ENCODE measurements at places on chromosomes 6 and 20.
A peak's percentile ranks its signal among the peaks of the same experiment; 100 is the strongest.

DNA sequence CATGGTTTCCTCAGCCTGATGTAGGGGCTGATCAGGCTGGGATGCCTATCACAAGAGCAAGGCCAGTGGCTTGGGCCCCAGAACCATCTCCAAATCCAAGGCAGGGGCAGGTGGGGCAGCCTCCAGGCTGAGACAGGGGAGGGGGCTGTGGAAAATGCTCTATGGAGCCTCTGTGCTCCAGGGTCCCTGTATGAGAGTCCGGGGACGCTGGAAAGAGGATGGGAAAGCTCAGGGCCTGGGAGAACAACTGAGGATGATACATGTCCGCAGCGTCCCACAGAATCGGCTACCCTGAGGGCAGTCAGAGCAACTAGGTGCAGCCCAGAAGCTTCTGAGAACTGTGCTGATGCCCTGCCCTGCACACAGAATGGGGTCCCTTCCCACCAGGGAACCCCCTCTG, 43.4 kb downstream of the CPXM1 start:
- no peak for DNase-seq

DNA sequence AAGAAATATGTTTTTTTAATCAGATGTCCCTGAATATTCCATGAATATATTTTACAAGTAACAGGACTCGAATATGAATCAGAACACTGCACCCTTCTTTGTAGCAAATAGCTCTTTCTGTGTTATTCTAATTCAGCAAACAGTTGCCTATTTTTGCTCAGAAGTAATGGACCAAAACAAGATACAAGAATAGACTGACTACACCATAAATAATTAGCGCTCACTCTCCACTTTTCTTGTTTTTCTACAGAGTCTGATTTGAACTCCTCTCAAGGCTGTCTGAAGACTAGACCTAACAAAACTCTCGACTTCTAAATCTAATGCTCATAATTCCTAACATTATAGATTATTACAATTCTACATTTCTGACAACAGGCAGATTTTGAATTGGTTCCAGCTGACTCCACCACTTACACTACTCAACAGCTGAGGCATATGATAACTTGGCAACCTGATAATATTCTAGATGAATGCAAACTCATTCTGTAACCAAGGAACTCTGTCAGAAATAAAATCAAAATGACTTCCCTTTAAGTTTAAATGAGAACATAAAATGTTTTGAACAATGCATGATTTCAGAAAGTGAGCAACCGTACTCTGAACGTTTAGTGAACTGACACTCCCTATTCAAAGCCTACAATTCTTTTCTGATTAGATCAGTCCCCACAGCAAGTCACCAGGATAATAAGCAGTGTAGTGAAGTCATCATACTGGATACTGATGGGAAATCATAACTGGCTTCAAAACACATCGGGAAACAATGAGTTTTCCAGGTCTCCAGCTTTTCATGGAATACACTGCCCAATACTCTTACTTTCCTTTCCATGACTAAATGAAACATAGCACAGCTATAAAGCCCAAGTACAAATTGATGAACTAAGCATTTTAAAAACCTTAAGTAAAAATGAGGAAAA, 114.2 kb upstream of the BEND6 start:
- no peak for DNase-seq

DNA sequence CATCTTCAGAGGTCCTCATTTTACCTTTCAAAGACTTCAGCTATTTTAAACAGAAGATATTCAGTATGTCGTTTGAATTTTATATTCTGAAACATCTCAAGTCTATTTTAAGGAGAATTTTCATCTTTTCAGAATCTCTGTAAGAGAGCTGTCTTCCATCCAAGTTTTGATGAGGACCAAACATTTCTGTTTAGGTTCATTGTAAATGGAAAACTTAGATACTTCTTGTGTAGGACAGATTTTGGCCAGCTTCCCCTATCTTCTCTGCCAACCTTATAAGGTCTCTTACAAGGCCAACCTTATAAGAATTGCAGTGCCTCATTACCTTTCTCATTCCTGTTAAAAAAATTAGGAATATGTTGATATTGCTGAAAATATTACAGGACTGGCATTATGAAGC, 88.1 kb downstream of the AKAP7 start:
- DNase-seq, result no peak

DNA sequence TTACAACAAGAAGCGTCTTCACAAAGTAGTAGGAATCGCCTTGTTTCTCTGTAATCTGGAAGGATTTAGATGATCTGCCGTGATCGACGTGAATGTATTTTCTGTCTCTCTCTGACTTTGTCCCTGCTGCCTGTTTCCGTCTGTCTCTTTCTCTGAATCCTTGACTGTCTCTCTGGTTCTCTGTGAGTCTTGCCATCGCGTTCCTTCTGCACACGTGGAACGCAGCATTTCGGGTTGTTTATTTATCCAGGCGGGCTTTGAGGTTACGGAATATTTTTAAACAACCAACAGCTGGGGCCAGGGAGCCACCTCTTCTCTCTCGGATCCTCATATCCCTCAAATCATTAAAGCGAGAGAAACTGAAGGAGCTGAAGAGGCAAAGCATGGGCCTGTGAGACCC, 215.9 kb downstream of the ZDHHC14 start:
- no peak for DNase-seq

DNA sequence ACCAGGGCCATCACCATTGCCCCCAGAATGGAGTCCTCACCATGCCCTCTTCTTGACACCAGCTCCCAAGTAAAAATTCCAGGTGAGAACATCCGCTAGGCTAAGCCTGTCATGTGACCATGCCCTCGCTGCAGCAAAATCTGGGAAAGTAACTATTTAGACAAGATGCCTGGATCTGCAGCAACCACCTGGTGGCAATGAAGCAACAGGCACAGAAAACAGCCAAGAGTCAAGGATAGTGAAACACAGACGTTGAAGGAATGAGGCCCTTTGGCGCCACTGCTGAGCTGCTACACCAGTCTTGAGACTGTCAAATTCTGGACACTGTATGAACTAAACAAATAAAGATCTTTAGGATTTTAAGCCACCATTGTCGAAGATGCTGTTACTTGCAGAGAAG, 30.1 kb upstream of the TGM6 start:
- DNase-seq, result no peak

DNA sequence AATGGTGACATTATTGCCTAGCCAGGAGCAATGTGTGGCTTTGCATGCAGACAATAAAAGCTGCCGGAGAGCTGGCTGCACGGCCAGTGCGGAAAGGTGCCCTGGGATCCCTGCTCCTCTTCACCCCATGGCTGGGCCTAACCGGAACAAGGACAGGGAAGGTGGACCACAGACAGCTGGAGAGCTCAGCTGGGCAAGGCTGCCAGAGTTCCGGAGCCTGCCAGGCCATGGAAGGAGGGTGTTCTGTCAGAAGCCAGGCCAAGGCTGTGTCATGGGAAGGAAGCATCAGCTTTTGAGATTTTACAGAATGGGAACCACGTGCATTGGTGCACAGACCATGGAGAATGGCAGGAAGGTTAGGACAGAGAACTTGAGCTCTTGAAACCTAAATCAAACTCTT, 25.0 kb downstream of the MAP1LC3A start:
- no peak for DNase-seq

GRCh38 chr20:48799328-48800105, 28.3 kb downstream of the PREX1 start:
- DNase-seq, result no peak

GRCh38 chr6:145445674-145446073, 289.6 kb downstream of the EPM2A start:
- DNase-seq, result no peak

- DNase-seq, result no peak
These were observed 23.0 kb downstream of the CD109 start for GRCh38 chr6:73719046-73719445.

DNA sequence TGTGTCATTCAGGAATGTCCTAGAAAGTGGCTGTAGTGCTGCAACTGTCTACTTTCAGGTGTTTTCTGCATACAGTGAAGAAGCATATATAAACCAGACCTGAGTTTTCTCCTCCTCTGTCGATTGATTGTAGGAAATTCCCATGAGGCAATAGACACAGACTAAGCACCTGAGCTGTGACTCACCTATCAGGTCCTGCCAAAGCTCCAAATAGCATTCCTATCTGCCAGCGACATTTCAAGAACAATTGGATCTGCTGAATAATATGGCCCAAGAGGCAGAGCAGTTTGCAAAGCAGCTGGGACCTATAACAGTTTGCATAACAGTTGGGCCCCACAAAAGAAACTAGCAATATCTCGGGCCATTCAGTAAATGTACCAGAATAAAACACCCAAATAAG, 360.4 kb downstream of the HAO1 start:
- DNase-seq, result no peak

- no peak for DNase-seq
These were observed 503.9 kb upstream of the EYS start for GRCh38 chr6:66210964-66211363.

GRCh38 chr6:157240059-157240959, 83.0 kb downstream of the TMEM242 start:
- no peak for DNase-seq

DNA sequence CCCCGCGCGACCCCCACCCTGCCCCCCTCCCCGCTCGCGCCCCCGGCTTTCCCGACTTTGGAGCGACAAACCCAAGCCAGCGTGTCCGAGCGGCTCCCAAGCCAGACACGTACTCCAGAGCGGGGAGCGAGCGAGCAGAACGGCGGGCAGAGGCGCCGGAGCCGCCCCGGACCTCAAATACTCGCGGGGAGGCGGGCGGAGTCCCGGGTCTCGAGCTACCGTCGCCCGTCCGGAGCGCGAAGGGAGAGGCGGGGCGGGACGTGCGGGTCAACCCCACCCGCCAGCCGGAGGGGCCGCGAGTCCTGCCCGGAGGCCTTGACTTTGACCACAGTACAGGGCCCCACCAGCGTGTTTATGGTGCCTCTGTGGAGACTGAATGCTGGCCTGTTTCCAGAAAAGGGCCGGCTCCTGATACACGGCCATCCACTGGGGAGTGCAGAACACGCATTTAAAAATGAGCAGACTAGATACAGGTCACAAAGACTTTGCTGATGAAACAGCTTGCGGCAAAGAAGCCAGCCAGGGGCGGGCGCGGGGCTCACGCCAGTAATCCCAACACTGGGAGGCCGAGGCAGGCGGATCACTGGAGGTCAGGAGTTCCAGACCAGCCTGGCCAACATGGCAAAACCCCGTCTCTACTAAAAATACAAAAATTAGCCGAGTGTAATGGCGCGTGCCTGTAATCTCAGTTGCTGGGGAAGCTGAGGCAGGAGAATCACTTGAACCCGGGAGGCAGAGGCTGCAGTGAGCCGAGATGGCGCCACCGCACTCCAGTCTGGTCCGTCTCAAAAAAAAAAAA, at the start of gene SERPINB6:
Gene SERPINB6 (minus strand): TSS at position 148 of the 799 bp plus-strand sequence. CDS start 12,235 bp downstream, outside the sequence.
- no peak for DNase-seq

GRCh38 chr6:53412021-53412715, 63.4 kb upstream of the ELOVL5 start:
- DNase-seq, result no peak

GRCh38 chr6:44142835-44143234, 15.5 kb downstream of the TMEM63B start:
- DNase-seq, result no peak

GRCh38 chr6:113742342-113742741, 114.8 kb upstream of the MARCKS start:
- DNase-seq, result no peak

GRCh38 chr6:163688739-163689362, 274.3 kb downstream of the QKI start:
- DNase-seq, result no peak

DNA sequence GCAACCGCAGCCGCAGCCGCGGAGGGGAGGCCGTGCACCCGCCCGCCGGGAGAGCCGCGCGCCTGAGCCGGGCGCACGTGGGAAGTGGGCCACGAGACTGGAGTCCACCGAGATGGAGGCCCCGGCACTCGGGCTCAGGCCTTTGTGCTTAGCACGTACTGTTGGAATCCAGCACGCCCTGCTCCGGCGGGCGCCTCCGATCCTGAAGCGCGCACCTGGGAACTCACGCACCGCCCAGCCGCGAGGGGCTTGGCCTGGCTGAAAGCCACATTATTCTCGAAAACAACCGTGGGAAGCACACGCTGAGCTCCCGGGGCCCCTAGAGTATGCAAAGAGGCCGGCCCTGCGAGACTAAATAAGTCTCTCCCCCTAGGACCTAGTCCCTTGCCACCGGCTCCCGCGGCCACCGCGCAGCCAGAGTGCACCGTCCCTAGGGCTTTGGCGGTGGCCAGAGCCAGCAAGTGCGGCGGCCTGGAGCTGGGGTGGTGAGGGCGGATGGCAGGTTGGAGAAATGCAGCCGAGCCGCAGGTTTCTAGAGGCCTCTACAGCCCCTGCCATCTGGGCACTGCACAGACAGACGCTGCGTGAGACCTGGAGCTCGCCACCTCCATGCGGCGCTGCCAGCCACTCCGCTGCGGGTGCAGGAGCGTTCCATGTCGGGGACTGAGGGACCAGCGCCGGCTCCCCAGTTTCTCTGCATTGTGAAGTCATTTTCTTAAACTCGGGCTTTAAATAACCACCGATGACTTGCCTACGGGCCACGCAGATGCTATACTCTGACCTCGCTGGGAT, 42.0 kb upstream of the LY86 start:
- peak; percentile 9 for DNase-seq

GRCh38 chr6:12369781-12370262, 79.7 kb downstream of the EDN1 start:
- DNase-seq, result no peak

- DNase-seq, result no peak
These were observed 862.6 kb downstream of the KIF16B start for GRCh38 chr20:15710636-15711035.

- no peak for DNase-seq
These were observed 425.4 kb upstream of the RNF217 start for GRCh38 chr6:124536842-124537191.

DNA sequence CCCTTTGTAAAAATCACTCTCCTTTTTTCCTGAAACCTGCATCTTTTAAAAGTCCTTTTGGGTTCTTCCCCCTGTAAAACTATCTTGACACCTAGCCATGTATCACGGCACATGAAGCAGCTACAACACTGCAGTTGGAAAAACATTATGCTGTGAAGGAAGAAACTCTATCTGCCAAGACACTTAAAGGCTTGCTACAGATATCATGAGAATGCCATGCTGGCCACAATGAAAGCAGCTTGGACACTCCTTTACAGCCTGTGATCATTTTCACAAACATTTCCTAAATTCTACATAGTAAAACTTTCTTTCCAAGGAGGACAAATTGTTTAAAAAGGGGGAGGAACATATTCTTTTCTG, 31.8 kb downstream of the CNKSR3 start:
- DNase-seq, result no peak

DNA sequence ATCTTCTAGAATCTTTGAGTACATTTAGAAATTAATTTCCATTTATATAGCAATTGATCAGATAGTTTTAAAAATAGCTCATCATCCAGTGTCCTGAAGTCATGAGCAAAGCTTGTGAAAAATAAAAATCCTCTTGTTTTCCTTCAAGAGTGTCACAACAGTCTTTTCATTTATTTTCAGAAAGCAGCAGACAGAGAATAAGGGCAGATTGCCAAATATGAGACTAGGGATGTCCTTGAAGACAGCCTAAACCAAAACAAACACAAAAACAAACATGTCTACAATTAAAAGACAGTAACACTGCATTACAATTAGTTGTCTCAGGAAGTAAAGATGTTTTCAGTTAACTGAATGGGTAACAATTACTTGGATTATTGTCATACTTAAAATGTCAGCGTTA, 682.8 kb downstream of the TFAP2A start:
- no peak for DNase-seq

All from activated CD4-positive, alpha-beta T cell treated with anti-CD3 and anti-CD28 coated beads for 24 hours (primary cell).